ENCODE measurements at places on chromosomes 2 and 18.

- no peak for DNase-seq
Observed at GRCh38 chr18:35611518-35611917, 30.0 kb downstream of the GALNT1 start.

- no peak for DNase-seq
Observed at GRCh38 chr18:79814373-79814772, 16.6 kb downstream of the KCNG2 start.

GRCh38 chr2:27241761-27242613, 20.9 kb downstream of the SLC30A3 start:
- no peak for DNase-seq

DNA sequence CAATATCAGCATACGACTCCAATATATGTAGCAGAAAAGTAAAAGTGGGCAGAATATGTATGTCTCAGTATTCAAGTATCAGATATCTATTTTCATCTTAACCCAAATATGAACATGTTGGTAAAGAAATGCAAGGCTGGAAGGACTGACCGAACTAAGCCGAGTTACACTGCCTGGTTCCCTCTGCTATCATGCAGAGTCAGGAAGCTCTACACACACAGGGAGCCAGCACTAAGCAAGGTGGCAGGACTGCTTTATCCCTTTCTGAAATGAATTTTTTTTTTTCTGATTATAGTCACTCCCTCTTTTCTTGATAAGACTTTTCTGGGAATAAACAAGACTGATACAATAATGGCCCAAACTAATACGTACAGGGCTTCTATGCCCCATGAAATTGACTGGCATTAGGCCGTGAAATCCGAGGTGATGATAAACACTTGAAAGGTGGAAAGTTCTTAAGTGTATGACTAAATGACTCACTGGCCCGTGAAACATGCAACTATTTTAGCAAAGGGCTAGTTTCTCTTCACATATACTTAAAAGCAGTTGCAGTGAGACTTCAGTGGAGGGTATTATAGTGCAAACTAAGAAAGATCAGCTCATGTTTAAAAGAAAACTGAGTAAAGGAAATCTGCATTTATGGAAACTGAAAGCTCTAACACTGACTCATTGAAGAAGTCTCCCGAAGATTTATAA, 14.9 kb downstream of the DPP4 start:
- DNase-seq: peak; percentile 51
